NCI-H1694 treated with DMSO at 0.1 percent for 48 hours (cell line): ENCODE measurements at places on chromosomes 2 and 18.

- DNase-seq = no peak
These were observed 45.4 kb upstream of the EHBP1 start for GRCh38 chr2:62660087-62660486.

- DNase-seq = no peak
These were observed 123.9 kb downstream of the ACKR3 start for GRCh38 chr2:236693531-236693930.

GRCh38 chr2:27059141-27059820, 7.8 kb downstream of the AGBL5 start:
- DNase-seq = no peak

- DNase-seq = peak; percentile 65
These were observed 94.4 kb upstream of the TGFA start for GRCh38 chr2:70647873-70648481.

DNA sequence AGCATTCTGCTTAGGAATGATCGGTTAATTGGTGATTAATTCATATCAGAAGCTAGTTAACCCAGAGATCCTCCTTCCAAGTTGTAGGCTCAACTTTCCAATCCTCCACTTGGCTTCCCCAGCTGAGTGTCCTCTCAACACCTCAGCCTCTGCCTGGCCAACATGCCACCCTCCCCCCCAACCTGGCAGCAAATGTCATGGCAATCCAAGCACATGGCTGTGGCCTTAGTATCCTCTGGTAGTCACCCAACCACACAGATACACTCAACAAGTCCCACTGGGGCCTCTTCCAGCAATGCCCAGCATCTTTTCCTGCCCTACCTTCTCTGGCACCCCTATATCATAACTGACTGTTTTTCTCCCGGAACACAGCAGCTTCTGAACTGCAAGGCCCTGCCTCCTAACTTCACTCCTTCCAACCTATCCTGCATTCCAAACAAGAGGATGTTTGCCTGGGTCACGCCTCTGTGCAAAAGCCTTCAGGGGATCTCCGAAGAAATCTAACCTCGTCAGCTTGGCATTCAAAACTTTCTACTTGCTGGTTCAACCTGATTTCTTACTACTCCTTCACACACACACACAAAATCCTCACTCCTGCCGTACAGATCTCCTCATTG, 195.0 kb downstream of the CYP26B1 start:
- no peak for DNase-seq

- no peak for DNase-seq
These were observed 80.2 kb downstream of the CLHC1 start for GRCh38 chr2:55151733-55152433.

DNA sequence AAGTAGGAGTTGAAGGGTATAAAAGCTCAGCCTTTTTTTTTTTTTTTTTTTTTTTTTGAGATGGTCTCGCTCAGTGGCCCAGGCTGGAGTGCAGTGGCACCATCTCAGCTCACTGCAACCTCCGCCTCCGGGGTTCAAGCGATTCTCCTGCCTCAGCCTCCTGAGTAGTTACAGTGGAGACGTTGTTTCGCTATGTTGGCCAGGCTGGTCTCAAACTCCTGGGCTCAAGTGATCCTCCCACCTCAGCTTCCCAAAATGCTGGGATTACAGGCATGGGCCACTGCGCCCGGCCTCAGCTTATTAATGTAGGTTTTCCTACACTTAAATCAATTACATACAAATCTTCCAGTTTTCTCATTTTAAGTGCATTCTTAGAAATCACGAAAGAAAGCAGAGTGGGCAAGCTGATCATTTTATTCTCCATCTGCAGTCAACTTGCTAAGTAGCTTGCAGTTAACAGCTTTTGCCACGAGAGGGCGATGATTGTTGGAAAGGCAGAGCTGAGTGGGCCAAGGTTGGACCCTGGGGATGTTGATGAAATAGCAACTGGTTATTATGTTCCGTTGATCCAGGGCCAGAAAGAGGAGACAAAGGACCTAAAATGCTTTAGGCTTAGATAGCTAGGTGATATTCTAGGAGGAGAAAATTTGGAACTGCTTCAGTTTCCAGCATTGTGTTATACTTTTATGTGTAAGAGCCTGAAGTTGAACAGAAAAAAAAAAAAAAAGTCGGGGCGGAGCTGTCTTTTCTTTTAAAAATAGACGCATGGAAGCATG, 234.4 kb upstream of the EPAS1 start:
- DNase-seq = peak; percentile 71

DNA sequence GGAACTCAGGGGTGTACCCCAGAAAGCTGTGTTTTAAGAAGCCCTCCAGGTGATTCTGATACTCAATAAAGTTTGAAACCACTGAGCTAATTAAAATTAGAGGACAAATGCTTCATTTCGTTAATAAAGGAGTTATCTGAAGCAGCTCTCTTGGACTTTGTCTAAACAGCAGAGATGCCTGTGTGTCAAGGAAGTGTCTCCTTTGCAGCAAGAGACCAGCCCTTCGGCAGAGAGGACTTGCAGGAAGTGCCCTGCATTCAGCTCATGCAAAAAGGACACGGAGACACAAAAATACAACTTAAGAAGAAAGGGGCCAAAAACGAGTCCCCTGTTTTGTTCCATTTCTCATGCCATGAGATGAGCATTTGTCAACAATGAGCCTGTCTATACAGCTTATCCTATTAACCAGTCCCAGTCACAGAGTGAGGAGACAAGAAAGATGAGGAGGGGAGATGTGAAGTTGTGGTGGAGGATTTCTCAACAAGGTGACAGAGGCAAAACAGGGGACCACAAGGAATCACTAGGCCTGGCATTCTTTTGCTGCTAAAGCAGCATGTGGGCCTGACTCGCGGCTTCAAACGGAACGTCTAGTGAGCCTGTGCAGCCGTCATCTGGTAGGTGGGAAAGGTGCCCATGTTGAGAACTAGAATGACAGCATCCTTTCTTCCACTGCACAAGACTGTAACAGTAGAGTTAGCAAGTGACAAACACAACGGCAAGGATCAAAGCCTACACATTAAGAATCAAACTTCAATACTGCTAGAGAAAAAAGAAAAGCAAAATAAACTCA, 152.3 kb downstream of the ANTXR1 start:
- DNase-seq = no peak

DNA sequence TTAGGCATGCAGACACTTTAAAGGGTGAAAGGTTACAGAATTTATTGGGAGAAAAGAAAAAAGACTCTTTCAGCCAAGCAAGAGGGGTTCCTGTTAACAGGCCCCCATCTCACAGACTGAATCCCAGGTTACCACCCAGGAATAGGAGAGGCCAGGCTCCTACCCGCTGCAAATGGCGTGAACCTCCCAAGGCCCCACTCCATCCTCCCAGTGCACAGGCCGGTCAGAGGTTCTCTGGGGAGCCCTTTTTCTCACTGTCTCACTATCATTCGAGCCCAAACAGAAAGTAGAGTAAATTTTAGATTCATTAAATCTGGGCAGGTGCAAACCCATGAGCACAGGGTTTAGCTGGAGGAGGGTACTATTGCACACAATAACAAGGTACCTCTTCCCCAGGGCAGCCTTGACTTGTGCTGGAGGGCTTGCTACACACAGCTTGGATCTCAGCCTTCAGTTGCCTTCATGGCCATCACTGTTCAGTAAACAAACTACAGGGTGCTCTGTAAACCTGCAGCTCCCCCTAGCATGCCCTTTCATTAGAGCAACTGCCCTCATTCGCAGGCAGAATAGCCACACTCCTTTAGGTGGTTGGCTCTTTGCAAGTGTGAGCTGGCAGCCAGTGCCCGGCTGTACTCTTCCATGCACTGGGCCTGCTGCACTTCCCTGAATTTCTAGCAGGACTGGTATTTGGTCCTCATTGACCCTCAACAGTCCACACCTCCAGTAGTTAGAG, 7.3 kb upstream of the PLEK start:
- DNase-seq = peak; percentile 32

GRCh38 chr2:242046206-242046826, 176.8 kb downstream of the RTP5 start:
- DNase-seq = no peak

DNA sequence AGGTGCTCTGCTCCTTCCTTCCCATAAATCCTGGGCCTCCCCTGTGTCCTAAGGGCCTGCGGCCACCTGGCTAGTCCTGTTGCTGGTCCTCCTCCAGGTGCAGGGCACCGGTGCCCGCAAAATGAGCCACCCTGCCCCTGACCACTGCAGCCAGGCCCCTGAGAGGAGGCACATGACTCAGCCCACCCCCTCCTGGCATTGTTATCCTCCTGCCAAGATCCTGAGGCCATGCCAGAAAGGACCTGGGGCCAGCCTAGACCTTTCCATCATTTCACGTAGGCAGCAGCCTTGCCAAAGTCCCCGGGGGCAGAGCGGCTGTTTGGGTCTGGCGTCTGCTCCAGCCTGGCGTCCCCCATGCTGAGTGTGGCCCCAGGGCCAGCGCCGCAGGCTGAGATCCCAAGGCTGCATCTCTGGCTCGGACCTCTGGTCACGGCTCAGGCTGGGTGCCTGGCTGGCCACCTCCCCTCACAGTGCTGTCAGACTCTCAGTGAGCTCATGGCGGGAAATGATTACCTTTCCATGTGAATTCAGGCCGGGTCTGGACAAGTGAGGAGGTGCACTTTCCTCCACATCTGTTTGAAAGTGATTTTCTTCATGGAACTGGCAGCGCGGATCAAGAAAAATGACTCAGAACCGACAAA, 81.0 kb downstream of the NDUFA10 start:
- no peak for DNase-seq

- no peak for DNase-seq
These were observed 74.1 kb upstream of the SMAD2 start for GRCh38 chr18:48004577-48004976.

DNA sequence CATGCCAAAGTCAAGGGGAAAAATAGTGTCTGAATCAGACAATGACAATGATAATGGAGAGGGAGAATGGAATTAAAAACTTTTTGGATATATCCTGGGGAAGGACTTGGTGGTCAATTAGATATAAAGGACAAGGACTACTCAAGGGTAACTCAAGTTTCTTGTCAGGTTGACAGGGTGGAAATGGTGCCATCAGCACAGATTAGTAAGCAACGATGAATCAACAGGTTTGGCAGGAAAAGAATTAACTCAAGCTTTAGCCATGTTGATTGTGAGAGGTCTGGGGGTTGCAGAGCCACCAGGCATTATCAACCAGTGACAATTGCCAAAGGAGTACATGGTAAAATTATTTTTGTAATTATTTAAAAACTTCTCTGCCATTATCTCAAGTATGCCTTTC, 35.8 kb upstream of the SPATS2L start:
- no peak for DNase-seq

GRCh38 chr2:6793913-6794312, 71.8 kb downstream of the CMPK2 start:
- DNase-seq = no peak

DNA sequence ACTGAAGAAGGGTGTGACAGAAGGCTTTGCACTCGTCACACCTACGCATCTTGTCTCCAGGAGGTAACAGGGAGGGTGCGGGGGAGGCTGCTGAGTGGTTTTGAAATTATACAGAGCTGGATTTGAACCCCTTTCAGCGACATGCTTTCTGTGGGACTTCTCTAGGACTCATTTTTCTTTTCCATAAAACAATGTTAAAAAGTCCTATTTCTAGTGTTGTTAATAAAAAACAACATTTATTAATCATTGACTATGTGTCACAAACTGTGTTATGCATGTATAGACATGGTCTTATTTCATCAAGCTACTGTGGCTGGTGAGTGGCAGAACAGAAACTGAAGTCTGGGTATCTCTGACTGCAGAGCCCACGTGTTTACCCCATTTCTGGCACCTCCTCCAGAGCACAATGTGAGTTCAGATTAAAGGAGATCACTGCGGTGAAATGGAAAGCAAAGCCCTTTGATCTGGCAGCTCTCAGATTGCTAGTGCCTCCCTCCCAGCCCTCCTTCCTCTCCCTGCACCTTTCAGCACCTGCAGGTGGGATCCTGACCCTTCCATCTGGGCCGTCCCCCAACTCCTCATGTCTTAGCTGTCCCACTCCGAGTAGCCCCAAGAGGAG, 315.5 kb upstream of the MYT1L start:
- DNase-seq = no peak

DNA sequence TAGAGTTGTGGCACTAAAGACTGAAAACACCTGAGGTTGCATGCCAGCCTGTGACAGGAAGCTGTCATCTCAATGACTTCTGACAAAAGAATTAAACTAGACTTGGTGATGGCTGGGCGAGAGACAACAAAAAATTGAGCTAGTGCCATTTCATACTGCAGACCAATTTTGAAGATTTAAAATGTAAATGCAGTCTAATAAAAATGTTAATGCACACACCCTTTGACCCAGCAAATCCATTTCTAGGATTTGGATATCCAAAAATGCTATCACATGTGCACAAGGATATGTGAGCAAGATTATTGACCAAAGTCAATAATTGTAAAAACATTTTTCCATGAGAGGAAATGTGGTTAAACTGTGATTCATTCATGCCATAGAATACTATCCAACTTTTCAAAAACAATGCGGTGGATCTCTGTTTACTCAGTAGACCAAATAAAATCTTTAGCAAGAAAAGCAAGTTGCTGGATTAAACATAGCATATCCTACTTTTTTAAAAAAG, 5.6 kb downstream of the FBXO36 start:
- DNase-seq = no peak

DNA sequence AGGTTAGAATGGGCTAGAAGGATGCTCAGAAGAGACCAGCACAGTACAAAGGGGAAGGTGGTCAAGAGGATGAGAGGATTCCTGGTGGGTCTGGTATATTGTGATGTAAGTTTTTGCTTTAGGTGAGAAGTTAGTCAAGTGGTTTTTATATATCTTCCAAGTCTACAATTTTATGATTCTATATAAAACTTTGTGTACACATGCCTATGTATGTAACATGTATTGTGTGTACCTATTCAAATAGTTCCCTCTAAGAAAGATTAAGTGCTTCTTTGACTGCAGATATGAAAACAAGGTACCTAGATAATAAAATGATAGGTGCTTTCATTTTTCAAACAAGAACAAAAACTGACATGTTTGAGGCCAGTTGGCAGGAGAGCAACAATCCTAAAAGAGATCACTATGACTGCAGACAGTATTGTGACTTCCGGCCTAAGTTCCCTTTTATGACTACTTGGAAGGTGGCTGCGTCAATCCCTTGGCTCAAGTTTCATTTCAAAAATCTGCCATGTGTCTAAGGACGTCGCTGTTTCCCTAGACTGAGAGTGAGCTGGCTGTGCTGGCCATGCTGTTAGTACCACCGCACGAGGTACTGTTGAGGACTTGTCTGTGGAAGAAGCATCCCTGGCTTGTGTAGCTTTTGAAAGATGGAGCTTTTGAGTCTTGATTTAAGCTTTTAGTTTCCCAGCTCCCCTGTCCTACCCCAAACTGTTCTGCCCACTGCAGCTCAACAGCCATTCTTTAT, 123.1 kb downstream of the PRPF40A start:
- DNase-seq = no peak

DNA sequence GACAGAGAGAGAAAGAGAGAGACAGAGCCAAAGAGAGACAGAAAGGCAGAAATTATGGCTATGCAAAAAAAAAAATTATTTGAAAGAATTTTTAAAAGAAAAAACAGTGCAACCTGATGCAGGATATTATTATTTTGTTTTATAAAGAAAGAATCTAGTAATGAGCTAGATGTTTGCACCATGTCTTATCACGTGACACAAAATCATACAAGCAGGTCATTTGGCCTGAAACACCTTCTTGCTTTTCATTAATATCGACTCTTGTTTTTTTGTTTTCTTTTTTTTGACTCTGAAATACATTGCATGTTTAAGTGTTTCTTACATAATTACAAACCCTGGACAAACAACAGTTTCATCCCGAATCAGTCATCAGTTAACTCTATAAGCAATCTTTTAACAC, 606.0 kb downstream of the LRP1B start:
- DNase-seq = no peak
